ENCODE measurements at places on chromosomes 3 and 15. TPM values are rescaled to one million over a fixed set of nuclear protein-coding genes. Genes with fewer than 3 reads are reported as not detected.

Gene ADAMTSL3
- total RNA-seq, result not detected

Gene C3orf20
- 0.17 TPM for total RNA-seq

Gene GPR149
- total RNA-seq, result not detected

Gene GOLGA8T
- total RNA-seq, result 2.6 TPM

Gene ERICH6
- not detected for total RNA-seq

Gene MYO1E
- 79.1 TPM for total RNA-seq

- no peak for DNase-seq
- peaks cover 2% of the 10 kb centered on the region for H3K27me3 ChIP-seq
- H3K4me1 ChIP-seq, result no peaks in the 10 kb centered on the region
- H3K4me3 ChIP-seq, result no peak overlapping the region
- no peak overlapping the region for H3K27ac ChIP-seq
Measured at GRCh38 chr3:64329037-64329436, 103.8 kb upstream of the PRICKLE2 start.

- no peaks in the 10 kb centered on the region for H3K27me3 ChIP-seq
- no peak for DNase-seq
Measured at GRCh38 chr15:64249406-64249805, 86.6 kb upstream of the PPIB start.

DNA sequence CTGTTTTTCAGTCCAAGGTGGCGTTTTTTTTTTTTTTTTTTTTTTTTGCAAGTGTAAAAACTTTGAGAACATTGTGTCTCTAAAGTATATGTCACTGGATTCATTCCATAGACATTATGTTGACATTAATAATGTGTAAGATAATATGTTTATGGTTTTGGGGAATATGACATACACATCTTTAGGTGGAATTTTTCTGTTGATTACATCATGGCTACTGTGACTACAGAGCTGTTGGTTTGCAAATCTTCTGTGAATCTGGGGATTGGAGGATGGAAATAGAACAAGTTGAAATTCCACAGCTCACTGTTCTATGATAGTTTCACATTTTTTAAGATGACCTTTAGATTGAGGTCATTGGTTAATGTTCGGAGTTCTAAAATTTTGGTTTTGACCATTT, 24.4 kb upstream of the PLSCR2 start:
- peaks cover 19% of the 10 kb centered on the region for H3K27me3 ChIP-seq
- peaks cover 9% of the 10 kb centered on the region for H3K36me3 ChIP-seq
- no peak overlapping the region for H3K4me3 ChIP-seq

GRCh38 chr3:56682462-56683121, 473 bp downstream of the TASOR start:
- H3K4me3 ChIP-seq, result peak overlapping the region; percentile 98
- peak overlapping the region; percentile 99 for H3K27ac ChIP-seq

- DNase-seq, result peak; percentile 75
- H3K36me3 ChIP-seq, result peaks cover 29% of the 10 kb centered on the region
- H3K4me3 ChIP-seq, result peak overlapping the region; percentile 100
- peak overlapping the region; percentile 98 for H3K27ac ChIP-seq
- H3K27me3 ChIP-seq, result no peaks in the 10 kb centered on the region
- peaks cover 56% of the 10 kb centered on the region for H3K4me1 ChIP-seq
Measured at GRCh38 chr15:81293728-81294515, 30.0 kb downstream of the STARD5 start.

DNA sequence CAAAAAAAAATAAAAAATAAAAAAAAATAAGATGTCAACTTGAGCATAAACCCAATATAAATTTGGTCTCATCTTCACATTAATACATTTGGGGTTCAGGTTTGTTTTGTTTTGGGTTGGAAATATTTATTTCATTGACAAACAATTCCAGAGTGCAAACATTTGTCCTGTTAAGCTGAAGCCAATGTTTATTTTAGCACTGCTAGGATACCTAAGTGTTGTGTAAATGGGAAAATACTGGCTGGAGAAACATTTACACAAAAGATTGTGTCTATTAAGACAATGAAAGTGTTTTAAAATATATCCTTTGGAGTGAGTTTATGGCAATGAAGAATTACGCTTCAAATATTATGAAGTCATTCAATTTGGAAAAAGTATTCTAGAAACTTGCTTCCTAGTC, 91.1 kb downstream of the MEIS2 start:
- H3K4me3 ChIP-seq, result no peak overlapping the region
- no peaks in the 10 kb centered on the region for H3K4me1 ChIP-seq
- no peak overlapping the region for H3K27ac ChIP-seq
- no peaks in the 10 kb centered on the region for H3K27me3 ChIP-seq
- no peak for DNase-seq
- H3K36me3 ChIP-seq, result no peaks in the 10 kb centered on the region

- H3K36me3 ChIP-seq, result no peaks in the 10 kb centered on the region
- DNase-seq, result no peak
- H3K4me1 ChIP-seq, result no peaks in the 10 kb centered on the region
Measured at GRCh38 chr3:194730365-194730764, 44.7 kb downstream of the FAM43A start.

GRCh38 chr3:46417841-46418611, 11.0 kb downstream of the CCRL2 start:
- no peak overlapping the region for H3K4me3 ChIP-seq
- H3K4me1 ChIP-seq, result peaks cover 15% of the 10 kb centered on the region
- no peak for DNase-seq
- no peak overlapping the region for H3K27ac ChIP-seq
- no peaks in the 10 kb centered on the region for H3K36me3 ChIP-seq
- H3K27me3 ChIP-seq, result no peaks in the 10 kb centered on the region

DNA sequence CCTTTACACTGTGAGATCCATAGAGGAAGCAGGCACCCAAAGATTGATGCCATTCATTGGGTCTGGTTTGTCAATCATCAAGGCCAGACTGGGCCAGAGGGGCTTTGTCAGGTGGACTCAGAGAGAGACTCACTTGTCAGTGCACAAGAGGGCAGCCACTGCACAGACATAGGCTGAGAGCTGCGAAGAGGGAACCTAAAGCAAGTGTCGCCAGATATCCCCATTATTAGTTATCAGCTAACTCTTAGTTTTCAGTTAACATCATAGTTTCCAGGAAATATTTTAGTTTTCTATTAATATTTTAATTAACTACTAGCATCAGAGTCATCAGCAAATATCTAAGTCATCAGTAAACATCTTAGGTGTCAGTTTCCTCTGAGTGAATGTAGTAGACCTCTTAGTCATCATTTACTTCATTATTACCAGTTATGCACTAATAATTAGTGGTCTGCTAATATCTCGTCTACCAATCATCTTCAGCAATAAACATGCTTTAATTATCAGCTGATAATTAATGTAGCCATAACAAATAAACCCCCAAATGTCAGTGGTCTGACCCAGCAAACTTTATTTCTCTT, 41.7 kb upstream of the LIMD1 start:
- H3K4me3 ChIP-seq, result no peak overlapping the region
- peaks cover 3% of the 10 kb centered on the region for H3K36me3 ChIP-seq
- peaks cover 10% of the 10 kb centered on the region for H3K4me1 ChIP-seq
- H3K27ac ChIP-seq, result no peak overlapping the region
- H3K27me3 ChIP-seq, result no peaks in the 10 kb centered on the region

GRCh38 chr15:51904421-51904820, 67.2 kb downstream of the LEO1 start:
- H3K27me3 ChIP-seq, result no peaks in the 10 kb centered on the region
- H3K4me1 ChIP-seq, result peaks cover 2% of the 10 kb centered on the region
- H3K27ac ChIP-seq, result peak overlapping the region; percentile 27

DNA sequence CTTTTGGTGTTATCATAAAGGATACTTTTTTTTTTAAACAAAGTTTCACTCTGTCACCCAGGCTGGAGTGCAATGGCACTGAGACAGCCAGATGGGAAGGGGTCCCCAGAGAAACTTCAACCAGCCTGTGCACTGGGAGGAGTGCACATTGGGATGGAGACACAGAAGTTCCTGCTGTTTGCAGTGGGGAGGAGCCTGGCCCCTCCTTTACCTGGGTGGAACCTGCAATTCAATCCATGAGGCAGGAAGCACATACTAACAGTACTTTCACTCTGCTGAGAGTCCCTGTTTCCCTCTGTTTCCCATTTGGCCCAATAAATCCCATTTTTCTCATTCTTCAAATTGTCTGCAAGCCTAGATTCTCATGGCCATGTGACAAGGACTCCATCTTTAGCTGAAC, 42.3 kb upstream of the LHFPL4 start:
- H3K4me3 ChIP-seq, result no peak overlapping the region
- H3K4me1 ChIP-seq, result peaks cover 2% of the 10 kb centered on the region
- peaks cover 20% of the 10 kb centered on the region for H3K27me3 ChIP-seq
- no peak overlapping the region for H3K27ac ChIP-seq
- H3K36me3 ChIP-seq, result no peaks in the 10 kb centered on the region

DNA sequence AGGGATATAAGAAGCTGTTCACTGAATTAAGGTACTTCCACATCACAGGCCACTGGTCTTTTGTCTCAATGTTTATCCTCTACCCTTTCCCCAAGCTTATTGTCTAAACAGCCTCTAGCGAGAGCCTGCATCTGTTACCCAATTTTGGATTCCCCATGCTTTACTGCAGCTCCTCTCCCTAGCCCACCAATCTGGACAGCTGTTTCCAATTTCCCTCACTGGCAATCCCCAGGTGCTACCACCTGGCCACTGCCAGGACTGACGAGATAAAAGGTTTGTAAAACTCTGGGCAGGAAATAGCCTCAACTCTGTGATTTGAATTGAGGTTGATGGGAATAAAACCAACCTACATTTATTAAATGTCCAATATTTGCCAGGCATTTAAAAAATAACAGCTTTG, 58.0 kb upstream of the TEX9 start:
- H3K4me1 ChIP-seq, result no peaks in the 10 kb centered on the region
- H3K4me3 ChIP-seq, result no peak overlapping the region
- H3K36me3 ChIP-seq, result no peaks in the 10 kb centered on the region
- DNase-seq, result no peak

GRCh38 chr3:40681658-40682055, 156.9 kb downstream of the ZNF621 start:
- H3K4me1 ChIP-seq, result no peaks in the 10 kb centered on the region
- no peak overlapping the region for H3K4me3 ChIP-seq
- no peak for DNase-seq
- no peaks in the 10 kb centered on the region for H3K36me3 ChIP-seq

DNA sequence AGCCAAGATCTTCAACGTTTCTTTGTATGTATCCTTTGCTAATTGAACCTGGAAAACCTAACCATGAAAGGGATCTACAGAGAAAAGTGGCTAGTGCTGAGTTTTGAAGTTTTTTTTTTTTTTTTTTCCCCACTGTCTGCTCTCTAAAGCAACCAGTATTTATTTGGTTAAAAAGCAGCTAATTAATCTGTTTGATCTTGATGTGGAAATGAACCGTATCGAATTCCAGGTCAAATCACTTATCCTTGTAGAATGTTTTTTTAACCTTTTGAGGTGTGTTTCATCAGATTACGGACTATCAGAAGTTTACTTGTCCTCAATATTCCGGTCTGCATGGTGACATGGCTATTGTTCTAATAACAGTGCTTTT, 117.2 kb downstream of the FNDC3B start:
- peaks cover 28% of the 10 kb centered on the region for H3K4me1 ChIP-seq
- H3K27ac ChIP-seq, result no peak overlapping the region
- no peak for DNase-seq
- no peaks in the 10 kb centered on the region for H3K27me3 ChIP-seq

- H3K4me3 ChIP-seq, result no peak overlapping the region
- peaks cover 2% of the 10 kb centered on the region for H3K4me1 ChIP-seq
- no peak overlapping the region for H3K27ac ChIP-seq
- no peak for DNase-seq
- H3K27me3 ChIP-seq, result no peaks in the 10 kb centered on the region
Measured at GRCh38 chr3:53817211-53817610, 29.0 kb downstream of the CHDH start.

- H3K4me3 ChIP-seq, result no peak overlapping the region
- no peak for DNase-seq
- H3K4me1 ChIP-seq, result no peaks in the 10 kb centered on the region
- H3K27me3 ChIP-seq, result no peaks in the 10 kb centered on the region
Measured at GRCh38 chr3:8839607-8840325, 70.4 kb upstream of the OXTR start.

DNA sequence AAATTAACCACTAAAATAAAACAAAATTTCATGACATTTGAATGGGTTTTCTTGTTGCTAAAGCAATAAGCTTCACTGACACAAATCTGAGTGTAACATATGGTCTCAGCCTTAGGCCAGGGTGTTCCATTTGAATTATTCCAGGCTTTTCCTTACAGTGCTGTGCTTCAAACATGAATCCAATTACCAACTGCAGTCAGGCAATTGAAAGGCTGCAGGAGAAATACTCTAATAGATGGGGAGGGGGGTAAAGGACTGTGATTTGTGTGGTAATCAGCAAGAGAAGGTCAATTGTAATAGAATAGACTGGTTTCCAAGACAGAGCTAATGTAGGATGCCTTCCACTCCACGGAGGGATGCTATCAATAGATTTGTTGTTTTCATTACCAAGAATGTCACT, 466.7 kb downstream of the C3orf38 start:
- no peaks in the 10 kb centered on the region for H3K4me1 ChIP-seq
- no peak overlapping the region for H3K27ac ChIP-seq
- H3K27me3 ChIP-seq, result no peaks in the 10 kb centered on the region
- DNase-seq, result no peak
- no peaks in the 10 kb centered on the region for H3K36me3 ChIP-seq

GRCh38 chr3:106715286-106715685, 662.0 kb upstream of the CCDC54 start:
- no peaks in the 10 kb centered on the region for H3K36me3 ChIP-seq
- H3K27me3 ChIP-seq, result peaks cover 3% of the 10 kb centered on the region
- H3K4me1 ChIP-seq, result no peaks in the 10 kb centered on the region
- DNase-seq, result no peak

DNA sequence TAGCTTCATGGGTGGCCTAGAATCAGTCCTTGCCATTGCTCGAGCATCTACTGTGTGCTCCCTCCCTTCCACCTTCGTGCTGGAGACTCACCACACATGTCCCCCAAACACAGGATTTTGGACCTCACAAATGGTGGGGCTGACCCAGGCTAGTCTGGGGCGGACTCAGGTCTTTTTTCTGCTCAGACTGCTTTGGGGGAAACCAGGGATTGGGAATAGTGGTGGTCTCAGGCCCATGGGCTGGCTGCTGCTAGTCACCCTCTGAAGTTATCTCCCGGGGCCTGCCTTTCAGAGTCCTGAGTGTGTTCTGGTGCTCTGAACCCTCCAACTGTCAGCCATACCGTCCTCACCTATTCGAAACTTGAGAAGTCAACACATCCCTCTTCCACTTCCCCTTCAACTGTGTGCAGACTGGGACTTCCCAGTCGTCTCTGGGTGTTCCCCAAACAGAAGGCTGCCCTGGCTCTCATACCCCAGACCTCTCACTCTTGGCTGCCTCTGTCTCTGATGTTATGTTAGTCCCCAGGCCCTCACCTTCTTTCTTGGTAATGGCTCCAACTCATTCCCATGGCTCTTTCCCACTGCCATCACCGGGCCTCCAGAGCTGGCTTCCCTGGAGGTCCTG, 46.0 kb downstream of the PPCDC start:
- peaks cover 42% of the 10 kb centered on the region for H3K4me1 ChIP-seq
- H3K4me3 ChIP-seq, result no peak overlapping the region
- DNase-seq, result no peak
- H3K36me3 ChIP-seq, result peaks cover 22% of the 10 kb centered on the region
- H3K27ac ChIP-seq, result peak overlapping the region; percentile 47

GRCh38 chr3:57827757-57828156, 71.6 kb downstream of the SLMAP start:
- no peak overlapping the region for H3K4me3 ChIP-seq
- peaks cover 5% of the 10 kb centered on the region for H3K4me1 ChIP-seq
- no peaks in the 10 kb centered on the region for H3K27me3 ChIP-seq
- H3K36me3 ChIP-seq, result peaks cover 10% of the 10 kb centered on the region
- DNase-seq, result no peak
- H3K27ac ChIP-seq, result no peak overlapping the region

- peaks cover 6% of the 10 kb centered on the region for H3K4me1 ChIP-seq
- H3K4me3 ChIP-seq, result peak overlapping the region; percentile 55
- no peak for DNase-seq
- no peak overlapping the region for H3K27ac ChIP-seq
- H3K27me3 ChIP-seq, result peaks cover 18% of the 10 kb centered on the region
Measured at GRCh38 chr15:33104212-33104611, 90.3 kb downstream of the FMN1 start.

All from activated naive CD8-positive, alpha-beta T cell treated with anti-CD3 and anti-CD28 coated beads, Interleukin-2, amount 10 ng/mL, durations not matched to agents 7 days and 5 days (primary cell).